Right ventricle myocardium inferior (tissue), 1 donor: ENCODE measurements at places on chromosomes 1 and 21.

DNA sequence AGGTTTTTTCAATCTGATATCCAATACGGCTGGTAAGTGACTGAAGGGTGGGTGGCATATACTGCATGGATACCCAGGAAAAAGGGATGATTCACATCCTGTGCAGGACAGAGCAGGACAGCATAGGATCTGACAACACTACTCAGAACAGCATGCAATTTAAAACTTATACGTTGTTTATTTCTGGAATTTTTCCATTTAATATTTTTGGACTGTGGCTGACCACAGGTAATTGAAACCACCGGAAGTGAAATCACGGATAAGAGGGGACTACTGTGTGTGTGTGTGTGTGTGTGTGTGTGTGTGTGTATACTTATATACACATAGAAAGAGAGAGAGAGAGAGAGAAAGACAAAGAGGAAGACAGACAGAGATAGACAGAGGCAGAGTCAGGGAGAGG lies 23.0 kb downstream of the ERICH3 start:
- no peak for DNase-seq

- no peak for DNase-seq
Observed at GRCh38 chr1:233038581-233038980, 88.2 kb downstream of the NTPCR start.

GRCh38 chr1:203152158-203153034 lies 23.2 kb downstream of the MYBPH start:
- DNase-seq = no peak

DNA sequence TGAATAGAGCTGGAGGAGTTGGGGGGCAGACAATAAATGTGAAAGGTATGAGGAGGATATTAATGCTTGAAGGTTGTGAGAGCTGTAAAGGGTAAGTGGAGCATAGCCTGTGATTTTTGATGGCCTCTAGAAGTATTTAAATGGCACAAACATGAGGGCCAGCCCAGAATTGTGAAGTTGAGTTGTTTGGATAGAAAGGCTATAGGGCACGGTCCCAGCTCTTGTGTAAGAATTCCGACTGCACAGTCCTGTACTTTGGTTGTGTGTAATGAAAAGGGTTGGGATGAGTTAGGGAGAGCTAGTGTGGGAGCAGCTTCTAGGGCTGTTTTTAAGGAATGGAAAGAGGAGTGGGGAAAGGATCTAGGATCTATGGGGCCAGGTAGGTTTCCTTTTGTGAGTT lies 665.5 kb downstream of the USP25 start:
- DNase-seq = no peak

GRCh38 chr1:56473582-56474270 lies 105.6 kb downstream of the PLPP3 start:
- DNase-seq = no peak
